Tibial nerve (tissue), 4 donors: ENCODE measurements at places on chromosomes 16 and 17. TPM values are rescaled to one million over a fixed set of nuclear protein-coding genes. Genes with fewer than 3 reads are reported as not detected.

- DNase-seq: no peak
- no peaks in the 10 kb centered on the region for H3K36me3 ChIP-seq
Measured at GRCh38 chr16:46812781-46813540, 18.0 kb downstream of the C16orf87 start.

Gene CCL7
- total RNA-seq: not detected

Gene CENPN
- total RNA-seq: 3.3 TPM

- H3K36me3 ChIP-seq: peaks cover 4% of the 10 kb centered on the region
- no peak for DNase-seq
- no peak overlapping the region for H3K27ac ChIP-seq
- H3K4me1 ChIP-seq: no peaks in the 10 kb centered on the region
Measured at GRCh38 chr16:4762205-4762604, 4.8 kb downstream of the ZNF500 start.

DNA sequence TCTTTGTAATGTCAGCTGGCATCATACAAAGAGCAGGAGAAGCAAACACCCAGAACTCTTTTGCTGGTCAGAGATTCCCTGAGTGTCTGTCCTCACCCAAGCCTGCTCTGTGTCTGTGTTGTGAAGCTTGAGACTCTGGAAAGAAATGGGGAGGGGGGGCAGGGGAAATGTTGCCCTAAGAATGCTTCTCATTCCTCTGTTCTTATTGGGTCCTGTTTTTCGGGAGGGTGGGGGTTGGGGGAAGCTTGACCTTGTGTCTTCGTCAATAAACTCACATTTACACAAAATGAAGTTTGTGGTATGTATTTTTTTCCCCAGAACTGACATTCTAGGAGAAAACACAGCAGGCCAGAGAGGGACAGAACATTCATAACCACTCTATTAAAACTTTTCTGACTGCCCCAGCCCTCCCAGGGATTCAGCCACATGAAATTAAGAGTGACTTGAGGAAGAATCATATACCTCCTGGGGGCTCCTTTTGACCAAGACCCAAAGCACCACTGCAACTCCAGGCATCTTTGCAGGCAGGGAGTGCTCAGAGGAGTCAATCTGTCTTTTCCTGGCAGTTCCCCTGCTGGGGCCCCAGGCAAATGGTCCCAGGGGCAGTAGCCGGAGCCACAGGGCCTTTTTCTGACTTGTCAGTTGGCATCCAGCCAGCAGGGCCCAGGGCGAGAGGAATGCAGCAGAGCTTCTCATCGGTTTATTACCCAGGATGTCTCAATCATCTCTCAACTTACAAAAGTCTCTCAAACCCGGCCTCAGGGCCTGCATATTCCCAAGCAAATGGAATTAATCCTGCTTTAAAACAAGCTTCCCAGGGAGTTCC is 5.1 kb upstream of the RASL10B start:
- DNase-seq: peak; percentile 65
- H3K27me3 ChIP-seq: no peaks in the 10 kb centered on the region

DNA sequence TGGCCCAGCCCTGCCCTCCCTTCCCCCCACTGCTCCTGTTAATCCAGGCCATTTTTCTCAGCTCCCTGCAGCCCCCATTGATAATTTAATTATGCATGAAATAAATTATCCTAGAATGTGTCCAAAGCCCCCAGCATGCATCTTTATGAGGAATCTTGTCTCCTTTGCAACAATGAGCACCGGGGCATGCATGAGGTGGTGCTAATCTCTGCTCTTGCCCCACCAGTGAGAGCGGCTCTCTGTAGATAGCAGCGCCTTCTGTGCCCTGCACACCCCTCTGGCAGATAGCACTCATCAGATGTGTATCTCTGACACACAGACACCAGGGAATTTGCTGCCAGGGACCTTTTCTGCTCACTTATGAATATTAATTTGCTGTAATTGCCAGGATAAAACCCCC is 140.2 kb upstream of the CDC42EP4 start:
- no peak for DNase-seq
- no peak overlapping the region for H3K27ac ChIP-seq
- H3K36me3 ChIP-seq: no peaks in the 10 kb centered on the region
- H3K4me1 ChIP-seq: peaks cover 6% of the 10 kb centered on the region
- H3K4me3 ChIP-seq: no peak overlapping the region

DNA sequence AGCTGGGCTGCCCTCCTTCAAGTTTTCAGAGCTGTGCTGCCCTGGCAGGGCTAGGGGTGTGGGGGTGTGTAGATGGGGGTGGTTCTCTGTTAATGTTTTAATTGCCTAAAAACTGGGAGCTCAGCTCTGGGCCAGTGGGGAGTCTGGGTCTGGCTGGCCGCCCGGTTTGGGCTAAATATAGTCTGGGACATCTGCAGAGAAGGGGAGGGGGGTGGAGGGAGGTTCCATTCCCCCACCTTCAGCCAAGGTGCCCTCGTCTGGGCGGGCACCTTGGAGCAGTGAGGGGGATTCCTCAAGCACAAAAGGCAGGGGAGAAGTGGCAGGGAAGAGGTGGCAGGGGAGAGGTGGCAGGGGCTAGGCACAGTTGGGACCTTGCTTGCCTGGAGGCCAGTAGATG is 13.0 kb downstream of the RARA start:
- no peaks in the 10 kb centered on the region for H3K27me3 ChIP-seq
- peaks cover 93% of the 10 kb centered on the region for H3K4me1 ChIP-seq
- H3K36me3 ChIP-seq: no peaks in the 10 kb centered on the region
- H3K27ac ChIP-seq: peak overlapping the region; percentile 55
- no peak for DNase-seq

Gene ZNF668
- 16.2 TPM for total RNA-seq

Gene EVI2A
- 3.5 TPM for total RNA-seq

GRCh38 chr17:79183293-79184158 is 108.9 kb downstream of the ENGASE start:
- H3K27ac ChIP-seq: no peak overlapping the region
- H3K4me3 ChIP-seq: no peak overlapping the region
- DNase-seq: no peak
- no peaks in the 10 kb centered on the region for H3K27me3 ChIP-seq
- H3K36me3 ChIP-seq: no peaks in the 10 kb centered on the region

DNA sequence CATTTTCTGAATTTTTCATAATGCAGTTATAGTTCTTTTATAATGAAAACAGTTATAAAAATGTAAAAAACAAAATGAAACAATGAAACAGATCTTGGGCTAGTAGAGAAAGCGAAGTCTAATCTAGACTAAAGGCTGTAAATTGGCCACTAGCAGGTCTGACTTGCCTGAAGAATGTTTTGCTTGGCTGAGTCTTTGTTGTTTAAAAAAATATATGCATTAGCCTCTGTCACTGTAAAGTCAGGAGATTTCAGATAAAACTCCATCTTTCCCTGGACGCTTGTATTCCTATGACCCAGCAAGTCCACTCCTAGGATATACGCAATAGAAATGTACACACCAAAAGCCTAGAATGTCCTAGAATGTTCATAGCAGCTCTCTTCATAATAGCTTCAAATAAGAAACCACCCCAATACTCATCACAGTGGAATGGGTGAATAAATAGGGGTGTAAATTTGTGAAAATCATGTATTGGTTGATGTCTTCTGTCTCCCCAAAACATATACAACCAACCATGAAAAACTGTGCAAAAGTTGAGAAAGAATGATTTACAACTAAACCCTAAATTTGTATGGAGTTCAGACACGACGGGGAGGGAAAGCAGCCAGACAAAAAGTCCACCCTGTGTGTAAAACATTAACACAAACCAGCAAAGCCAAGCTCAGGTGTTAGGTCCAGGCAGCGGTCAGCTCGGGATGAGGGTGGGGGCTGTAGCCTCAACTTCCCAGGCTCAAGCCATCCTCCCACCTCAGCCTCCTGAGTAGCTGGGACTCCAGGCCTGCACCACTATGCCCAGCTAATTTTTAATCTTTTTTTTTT is 37.7 kb upstream of the MEAK7 start:
- peaks cover 4% of the 10 kb centered on the region for H3K27me3 ChIP-seq
- no peak overlapping the region for H3K4me3 ChIP-seq
- no peaks in the 10 kb centered on the region for H3K4me1 ChIP-seq
- no peaks in the 10 kb centered on the region for H3K36me3 ChIP-seq
- DNase-seq: no peak

Gene SOX8
- total RNA-seq: 68.4 TPM

Gene CPD
- total RNA-seq: 55.8 TPM

DNA sequence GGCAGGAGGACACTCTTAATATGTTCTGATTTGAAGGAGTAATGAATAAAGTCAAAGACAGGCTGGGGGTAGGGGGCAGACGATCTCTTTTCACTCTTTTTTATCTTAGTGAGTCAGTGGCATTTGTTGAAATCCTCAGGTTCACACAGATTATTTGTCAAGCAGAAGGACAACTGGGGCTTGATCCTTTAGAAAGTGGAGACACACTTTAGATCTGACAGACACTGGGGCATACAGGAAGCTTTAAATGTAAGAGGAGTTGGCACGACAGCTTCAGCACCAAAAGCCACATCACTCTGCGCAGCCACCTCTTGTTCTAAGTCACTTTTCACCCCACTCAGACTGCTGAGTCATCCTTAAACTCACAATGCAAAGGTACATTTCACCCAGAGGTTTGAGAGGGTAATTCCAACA is 121.5 kb downstream of the STXBP4 start:
- no peak for DNase-seq
- H3K4me1 ChIP-seq: no peaks in the 10 kb centered on the region
- H3K27me3 ChIP-seq: no peaks in the 10 kb centered on the region
- H3K36me3 ChIP-seq: no peaks in the 10 kb centered on the region

- H3K4me3 ChIP-seq: no peak overlapping the region
- DNase-seq: no peak
- H3K27ac ChIP-seq: no peak overlapping the region
- peaks cover 11% of the 10 kb centered on the region for H3K27me3 ChIP-seq
- no peaks in the 10 kb centered on the region for H3K36me3 ChIP-seq
Measured at GRCh38 chr17:41048441-41048840, 1.3 kb upstream of the KRTAP2-1 start.

GRCh38 chr16:20937736-20938135 is 37.2 kb downstream of the LYRM1 start:
- no peaks in the 10 kb centered on the region for H3K36me3 ChIP-seq
- no peak overlapping the region for H3K27ac ChIP-seq
- no peak overlapping the region for H3K4me3 ChIP-seq
- H3K4me1 ChIP-seq: no peaks in the 10 kb centered on the region

GRCh38 chr17:60039114-60039846 is 39.4 kb downstream of the HEATR6 start:
- no peaks in the 10 kb centered on the region for H3K36me3 ChIP-seq
- no peak for DNase-seq
- no peaks in the 10 kb centered on the region for H3K27me3 ChIP-seq
- H3K4me1 ChIP-seq: no peaks in the 10 kb centered on the region

GRCh38 chr16:55615071-55615470 is 40.7 kb upstream of the SLC6A2 start:
- H3K27ac ChIP-seq: no peak overlapping the region
- H3K27me3 ChIP-seq: no peaks in the 10 kb centered on the region
- DNase-seq: no peak
- H3K36me3 ChIP-seq: no peaks in the 10 kb centered on the region

DNA sequence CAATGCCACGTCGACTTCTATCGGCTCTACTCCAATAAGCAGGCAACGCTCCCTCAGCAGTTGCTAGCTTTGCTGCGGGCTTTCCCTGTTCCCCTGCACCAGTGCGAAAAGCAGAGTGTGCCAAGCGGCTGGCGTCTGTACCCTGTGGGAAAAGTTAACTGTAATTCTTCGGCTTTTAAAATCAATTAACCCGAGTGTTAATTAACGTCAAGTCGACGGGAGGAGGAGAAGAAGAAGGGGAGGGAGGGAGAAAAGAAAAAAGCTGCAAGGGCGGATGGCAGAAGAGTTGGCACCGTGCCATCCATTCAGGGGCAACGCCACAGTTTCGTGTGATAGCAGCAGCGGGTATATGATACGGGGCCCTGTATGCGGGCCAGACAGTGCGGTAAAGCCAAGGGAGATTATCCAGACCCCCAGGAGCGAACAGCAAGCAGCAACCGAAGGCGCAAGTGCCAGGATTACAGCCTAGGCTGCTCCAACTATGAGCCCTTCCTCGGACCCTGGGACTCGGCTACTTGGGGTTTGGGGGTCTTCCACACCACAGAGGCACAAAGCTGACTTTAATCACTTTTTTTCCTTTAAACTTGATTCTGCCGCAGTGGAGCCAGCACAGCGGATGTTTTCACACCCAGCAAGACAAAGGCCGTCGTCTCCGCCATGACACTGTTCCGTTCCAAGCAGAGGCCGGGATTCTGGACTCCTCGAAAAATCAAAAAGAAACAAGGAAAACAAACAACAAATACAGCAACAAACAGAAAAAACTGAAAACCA is 253.8 kb upstream of the PMFBP1 start:
- no peaks in the 10 kb centered on the region for H3K4me1 ChIP-seq
- no peak for DNase-seq
- no peak overlapping the region for H3K27ac ChIP-seq
- no peaks in the 10 kb centered on the region for H3K27me3 ChIP-seq

GRCh38 chr17:41610965-41611640 is 1.5 kb downstream of the KRT16 start:
- no peaks in the 10 kb centered on the region for H3K36me3 ChIP-seq
- H3K27me3 ChIP-seq: no peaks in the 10 kb centered on the region
- no peaks in the 10 kb centered on the region for H3K4me1 ChIP-seq
- no peak for DNase-seq
- no peak overlapping the region for H3K4me3 ChIP-seq

DNA sequence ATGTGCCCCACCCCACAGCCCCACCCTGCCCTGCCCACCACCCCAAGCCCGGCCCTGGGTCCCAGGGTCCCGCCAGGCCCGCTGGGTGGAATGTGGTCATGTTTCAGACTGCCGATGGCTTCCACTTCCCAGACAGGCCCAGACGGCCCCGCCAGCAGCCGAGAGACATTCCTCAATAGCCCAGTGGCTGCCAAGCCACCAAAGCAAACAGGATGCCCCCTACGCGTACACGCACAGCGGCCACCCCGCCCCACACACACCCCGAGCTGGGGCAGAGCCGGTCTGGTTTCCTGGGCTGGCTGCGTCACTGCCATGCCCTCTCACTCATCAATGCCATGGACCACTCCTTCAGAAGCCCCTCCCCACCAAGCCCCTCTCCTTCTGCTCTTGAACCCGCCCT is 1.2 kb upstream of the KRT17 start:
- no peaks in the 10 kb centered on the region for H3K4me1 ChIP-seq
- no peak overlapping the region for H3K4me3 ChIP-seq
- DNase-seq: no peak
- no peaks in the 10 kb centered on the region for H3K27me3 ChIP-seq

DNA sequence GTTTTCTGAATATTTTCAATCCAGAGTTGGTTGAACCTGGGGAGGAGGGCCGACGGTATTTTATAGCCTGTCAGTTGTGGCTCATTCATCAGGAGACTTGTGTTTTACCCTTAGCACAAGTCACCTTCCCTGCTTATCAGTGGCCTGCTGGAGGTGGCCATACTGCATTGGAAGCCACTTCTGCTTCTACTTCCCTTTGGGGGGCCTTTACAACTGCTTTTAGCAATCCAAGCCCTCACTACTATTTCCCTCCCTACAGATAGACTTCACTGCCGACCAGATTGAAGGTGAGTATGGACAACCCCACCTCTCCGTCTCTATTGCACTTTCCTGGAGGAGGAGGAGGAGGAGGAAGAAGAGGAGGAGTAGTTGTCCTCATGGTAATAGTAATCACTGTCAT is 4.4 kb downstream of the MYL4 start:
- no peaks in the 10 kb centered on the region for H3K27me3 ChIP-seq
- H3K36me3 ChIP-seq: no peaks in the 10 kb centered on the region
- no peaks in the 10 kb centered on the region for H3K4me1 ChIP-seq
- H3K4me3 ChIP-seq: no peak overlapping the region
- DNase-seq: no peak
